Activated CD4-positive, CD25-positive, alpha-beta regulatory T cell treated with anti-CD3 and anti-CD28 coated beads, Interleukin-2, amount 50 U/mL, for 24 hours (primary cell): ENCODE measurements at places on chromosomes 2 and 18.

DNA sequence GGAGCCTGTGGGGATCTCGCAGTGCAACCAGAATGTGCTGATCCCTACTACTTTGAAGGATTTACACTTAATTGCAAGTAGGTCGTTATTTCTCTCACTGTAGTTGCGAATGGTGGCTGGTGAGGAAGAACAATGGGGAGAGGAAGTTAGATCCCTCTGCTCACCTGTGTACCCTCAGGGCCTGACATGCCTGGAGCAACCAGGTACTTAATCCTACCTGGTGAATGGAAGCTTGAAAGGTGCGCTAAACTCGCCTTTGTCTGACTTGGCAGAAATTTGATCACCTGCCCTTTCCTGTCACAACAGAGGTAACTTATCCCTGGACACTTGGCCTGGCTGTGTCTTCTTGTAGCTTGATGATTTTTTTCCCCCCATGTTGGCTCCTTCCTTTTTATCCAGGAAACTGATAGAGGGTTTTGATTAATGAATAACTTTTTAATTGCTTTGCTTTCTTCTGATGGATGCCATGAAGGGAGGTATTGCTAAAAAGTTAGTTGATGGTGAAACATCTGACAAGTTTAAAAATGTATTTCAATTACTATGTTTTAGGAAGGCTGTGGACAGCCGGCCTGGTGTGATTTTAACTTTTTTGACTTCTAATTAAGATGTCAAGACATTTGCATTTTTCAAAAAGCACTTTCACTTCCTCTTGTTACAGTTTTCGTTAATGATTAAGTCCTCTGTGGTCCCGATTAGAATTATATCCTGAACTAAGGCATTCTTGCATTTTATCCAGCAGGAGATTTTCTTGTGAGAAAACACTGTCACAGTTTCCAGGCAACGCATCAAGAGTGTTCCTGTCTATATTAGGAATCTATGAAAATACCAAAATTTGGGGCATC lies 9.2 kb downstream of the SGPP2 start:
- no peak for ATAC-seq

DNA sequence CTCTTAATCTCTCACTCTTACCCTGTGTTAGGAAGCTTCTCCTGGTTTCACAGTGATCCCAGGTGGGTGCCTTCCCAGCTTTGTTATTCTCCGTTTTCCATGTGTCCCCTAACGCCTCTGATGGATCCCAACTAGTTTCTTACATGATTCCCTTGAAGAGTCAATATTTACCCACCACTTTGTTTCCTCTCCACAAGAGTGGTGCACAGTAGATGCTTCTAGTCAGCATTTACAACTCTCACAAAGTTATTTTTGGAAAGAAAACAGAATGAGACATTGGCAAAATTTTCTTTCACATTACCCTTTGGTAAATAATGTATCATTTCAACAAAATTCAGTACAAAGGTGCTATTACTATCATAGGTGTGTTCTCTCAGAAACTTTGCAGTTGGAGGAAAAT lies 1611.1 kb upstream of the ZEB2 start:
- no peak for ATAC-seq

GRCh38 chr2:145546091-145546490 lies 1026.2 kb upstream of the ZEB2 start:
- ATAC-seq = no peak

- ATAC-seq = no peak
These were observed 18.5 kb upstream of the UGT1A8 start for GRCh38 chr2:233598952-233599351.

- no peak for ATAC-seq
These were observed 279.4 kb downstream of the ERBB4 start for GRCh38 chr2:212259226-212259625.

- ATAC-seq = no peak
These were observed 98.0 kb downstream of the PTGR3 start for GRCh38 chr18:75110846-75111415.

GRCh38 chr2:144946263-144946662 lies 426.3 kb upstream of the ZEB2 start:
- ATAC-seq = no peak

- ATAC-seq = no peak
These were observed 47.2 kb downstream of the BOD1L2 start for GRCh38 chr18:57194070-57194469.

DNA sequence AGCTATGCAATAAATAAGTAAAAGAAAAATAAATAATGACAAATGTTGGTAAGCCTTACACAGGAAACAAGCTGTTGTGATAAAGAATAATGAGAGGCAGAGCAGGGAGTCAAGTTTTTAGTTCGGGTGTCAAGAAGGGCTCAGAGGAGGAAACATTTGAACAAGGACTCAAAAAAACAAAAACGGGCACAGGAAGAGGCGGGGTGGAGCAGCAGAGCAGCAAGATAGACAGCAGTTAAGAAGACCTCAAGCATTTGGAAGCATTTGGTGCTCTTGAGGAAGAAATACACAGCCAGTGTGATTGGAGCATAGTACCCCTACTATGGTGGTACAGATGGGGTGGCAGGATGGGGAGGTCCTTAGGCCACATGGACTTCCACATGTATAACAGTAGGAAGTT lies 2.8 kb downstream of the TMEM169 start:
- peak; percentile 23 for ATAC-seq

GRCh38 chr2:192044496-192044895 lies 150.2 kb downstream of the TMEFF2 start:
- ATAC-seq = no peak

GRCh38 chr2:199433204-199433832 lies 24.4 kb downstream of the SATB2 start:
- ATAC-seq = no peak

DNA sequence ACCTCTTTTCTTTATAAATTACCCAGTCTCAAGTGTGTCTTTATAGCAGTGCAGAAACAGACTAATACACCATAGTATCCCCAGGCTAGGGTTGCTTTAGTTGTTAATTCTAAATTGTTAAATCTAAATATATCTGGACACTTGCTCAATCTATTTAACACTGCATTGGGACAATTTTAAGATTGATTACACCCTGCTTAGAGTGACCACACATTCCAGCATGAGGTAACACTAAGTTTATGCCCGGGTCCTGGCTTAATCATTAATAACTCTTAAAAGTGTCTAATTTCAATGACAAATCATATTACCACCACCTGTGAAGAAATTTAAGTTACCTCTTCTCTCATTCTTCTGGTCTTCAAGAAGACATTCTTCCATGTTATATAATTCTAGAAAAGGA lies 131.4 kb downstream of the ZNF385B start:
- ATAC-seq = no peak

GRCh38 chr2:76075126-76075525 lies 364.4 kb upstream of the GCFC2 start:
- no peak for ATAC-seq

GRCh38 chr2:162242586-162243280 lies 512 bp downstream of the FAP start:
- ATAC-seq = no peak

DNA sequence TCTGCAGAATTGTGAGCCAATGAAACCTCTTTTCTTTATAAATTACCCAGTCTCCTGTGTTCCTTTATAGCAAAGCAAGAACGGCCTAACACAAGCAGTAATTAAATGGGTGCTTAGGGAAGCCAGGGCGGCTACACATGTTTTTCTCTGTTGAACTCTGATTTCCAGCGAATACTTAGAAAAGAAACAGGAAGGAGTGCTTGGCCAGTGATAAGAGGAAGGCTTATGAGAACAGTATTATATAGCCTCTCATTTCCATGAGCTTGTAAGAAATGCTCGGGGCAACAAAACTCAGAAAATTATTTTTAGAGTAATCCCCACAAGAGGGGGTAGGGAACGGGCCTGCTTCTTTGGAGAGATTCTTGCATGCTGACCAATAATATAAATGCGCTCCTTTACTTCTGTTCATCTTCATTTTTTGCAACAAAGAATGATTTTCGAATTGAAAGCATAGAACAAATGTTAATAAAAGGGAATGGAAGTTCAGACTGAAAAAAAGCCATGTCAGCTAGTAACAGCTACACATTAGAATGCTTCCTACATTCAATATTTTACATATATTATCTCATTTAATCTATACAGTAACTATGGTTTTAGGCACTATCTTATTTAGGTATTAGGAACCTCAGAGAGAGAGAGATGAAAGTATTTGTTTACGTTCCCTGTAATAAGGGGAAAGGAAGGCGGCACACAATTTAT lies 49.7 kb upstream of the CCDC85A start:
- no peak for ATAC-seq

- no peak for ATAC-seq
These were observed 31.2 kb upstream of the EDAR start for GRCh38 chr2:109020217-109020637.

- ATAC-seq = no peak
These were observed 58.4 kb upstream of the RTN4 start for GRCh38 chr2:55108456-55109160.

DNA sequence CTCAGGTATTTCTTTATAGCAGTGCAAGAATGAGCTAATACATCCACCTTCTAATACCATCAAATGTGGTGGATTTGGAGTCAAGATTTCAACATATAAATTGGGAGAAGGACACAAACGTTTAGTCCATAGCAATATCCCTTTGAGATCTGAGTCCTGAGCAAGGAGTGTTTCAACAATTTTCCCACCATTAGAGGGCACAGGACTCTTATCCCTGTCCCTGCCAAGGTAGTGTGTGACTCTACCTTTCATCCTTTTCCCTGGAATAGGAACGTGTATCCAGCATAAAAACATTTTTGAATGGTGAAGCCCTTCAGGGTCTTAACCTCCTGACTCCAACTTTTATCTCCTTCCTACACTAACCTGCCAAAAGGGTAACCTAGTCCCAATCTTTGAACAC lies 181.3 kb upstream of the SRD5A2 start:
- no peak for ATAC-seq

GRCh38 chr18:68445136-68445535 lies 269.8 kb downstream of the TMX3 start:
- ATAC-seq = no peak

DNA sequence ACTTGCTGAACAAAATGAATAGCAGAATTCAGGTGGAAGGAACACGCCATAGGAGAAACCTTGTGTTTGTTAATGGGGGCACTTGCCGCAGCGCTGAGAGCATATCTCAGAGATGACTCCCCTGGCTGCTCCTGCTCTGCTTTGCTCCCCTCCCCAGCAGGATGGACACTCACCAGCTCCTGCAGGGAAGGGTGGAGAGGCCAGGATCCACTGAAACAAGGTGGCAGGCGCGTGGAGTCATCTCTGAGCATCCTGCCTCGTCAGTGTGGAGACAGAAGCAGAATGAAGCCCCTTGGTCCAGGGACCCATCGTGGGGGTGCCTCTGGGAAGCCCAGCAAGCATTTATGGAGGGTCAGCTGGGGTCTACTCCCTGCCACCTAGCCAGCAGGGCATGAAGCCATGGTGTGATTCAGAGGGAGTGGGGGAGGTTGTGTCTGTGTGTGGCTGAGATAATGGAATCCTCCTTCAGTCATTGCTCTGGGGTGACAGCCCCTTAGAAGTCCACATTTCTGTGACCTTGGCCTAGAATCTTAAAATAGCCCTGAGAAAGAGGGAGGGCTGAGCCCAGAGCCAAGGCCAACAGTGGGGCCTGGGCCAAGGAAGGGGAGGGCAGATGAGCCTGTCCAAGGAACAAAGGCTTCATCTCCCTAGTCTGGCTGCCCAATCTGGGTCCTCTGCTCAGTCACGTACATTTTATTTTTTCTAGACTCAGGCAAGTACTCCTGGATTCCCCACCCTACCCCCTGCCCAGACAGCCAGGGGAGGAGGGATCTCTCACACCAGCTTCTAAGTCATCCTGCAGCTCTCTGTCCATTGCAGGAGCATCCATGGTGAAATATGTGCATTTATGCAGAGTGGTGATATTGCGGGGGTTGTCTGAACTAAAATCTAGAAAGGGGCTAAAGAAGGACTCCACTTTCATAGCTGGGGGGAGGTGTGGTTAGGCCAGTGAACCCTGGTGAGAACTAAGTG lies 215.4 kb downstream of the ZBTB7C start:
- no peak for ATAC-seq

DNA sequence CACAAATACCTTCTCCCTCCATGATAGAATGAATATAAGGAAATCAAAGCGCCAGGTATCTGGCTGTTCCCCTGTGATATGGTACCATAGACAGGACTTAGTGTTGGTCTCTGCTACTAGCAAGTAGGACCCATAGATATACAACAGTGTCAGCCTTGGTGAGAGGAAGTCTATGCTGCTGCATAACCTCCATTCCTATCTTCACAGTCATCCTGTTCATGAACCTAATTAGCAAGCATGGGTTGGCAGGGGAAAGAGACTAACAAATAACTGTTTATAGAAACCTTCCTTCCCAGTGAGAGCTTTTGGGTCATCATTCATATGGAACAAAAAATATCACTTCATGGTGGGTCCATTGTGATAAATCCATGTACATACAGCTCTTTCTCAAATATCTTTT lies 188.9 kb upstream of the FAM98A start:
- ATAC-seq = no peak

- ATAC-seq = peak; percentile 68
These were observed 104.9 kb downstream of the MBD2 start for GRCh38 chr18:54119524-54120019.

DNA sequence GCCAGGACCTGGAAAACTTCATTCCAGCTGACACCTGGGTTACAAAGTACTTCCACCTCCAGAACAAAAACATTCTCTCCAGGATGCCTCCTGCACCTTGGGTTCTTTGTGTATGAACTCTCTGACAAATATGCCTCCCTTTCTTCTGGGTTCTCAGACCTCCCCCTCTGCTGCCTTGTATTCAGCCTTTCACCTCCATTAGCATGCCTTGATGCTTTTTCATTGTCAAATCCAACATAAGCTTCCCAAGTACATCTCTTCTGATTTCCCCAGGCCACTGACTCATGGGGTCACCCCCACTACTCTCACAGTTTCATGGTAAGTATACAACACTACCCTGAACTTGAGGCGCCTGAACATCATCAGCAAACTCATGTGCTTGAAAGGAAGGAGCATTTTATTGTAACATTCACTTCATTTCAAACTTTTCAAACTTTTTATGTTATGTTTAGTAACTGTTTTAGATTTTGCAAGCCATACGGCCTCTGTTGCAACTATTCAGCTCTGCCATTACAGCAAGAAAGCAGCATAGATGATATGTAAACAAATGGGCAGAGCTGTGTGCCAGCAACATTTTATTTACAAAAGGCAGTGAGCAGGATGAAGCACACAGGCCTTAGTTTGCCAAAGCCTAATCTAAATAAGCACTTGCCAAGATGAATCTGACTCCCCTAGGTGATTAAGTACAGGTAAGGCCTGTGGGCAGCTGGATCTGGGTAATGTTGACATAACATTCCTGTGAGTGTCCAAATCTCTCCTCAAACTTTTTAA lies 32.5 kb upstream of the MRPS9 start:
- no peak for ATAC-seq

GRCh38 chr2:111623380-111623779 lies 260.6 kb downstream of the ANAPC1 start:
- ATAC-seq = no peak

- ATAC-seq = no peak
These were observed 113.0 kb upstream of the FSIP2 start for GRCh38 chr2:185625604-185626003.

- no peak for ATAC-seq
These were observed 127.0 kb upstream of the PKDCC start for GRCh38 chr2:41920812-41921211.

GRCh38 chr18:48896326-48896874 lies 54.4 kb downstream of the SMAD7 start:
- ATAC-seq = no peak
